ENCODE measurements at places on chromosomes 7 and 10. TPM values are rescaled to one million over a fixed set of nuclear protein-coding genes. Genes with fewer than 3 reads are reported as not detected.

- no peak for DNase-seq
These were observed 119.9 kb downstream of the CCNY start for GRCh38 chr10:35456153-35456720.

DNA sequence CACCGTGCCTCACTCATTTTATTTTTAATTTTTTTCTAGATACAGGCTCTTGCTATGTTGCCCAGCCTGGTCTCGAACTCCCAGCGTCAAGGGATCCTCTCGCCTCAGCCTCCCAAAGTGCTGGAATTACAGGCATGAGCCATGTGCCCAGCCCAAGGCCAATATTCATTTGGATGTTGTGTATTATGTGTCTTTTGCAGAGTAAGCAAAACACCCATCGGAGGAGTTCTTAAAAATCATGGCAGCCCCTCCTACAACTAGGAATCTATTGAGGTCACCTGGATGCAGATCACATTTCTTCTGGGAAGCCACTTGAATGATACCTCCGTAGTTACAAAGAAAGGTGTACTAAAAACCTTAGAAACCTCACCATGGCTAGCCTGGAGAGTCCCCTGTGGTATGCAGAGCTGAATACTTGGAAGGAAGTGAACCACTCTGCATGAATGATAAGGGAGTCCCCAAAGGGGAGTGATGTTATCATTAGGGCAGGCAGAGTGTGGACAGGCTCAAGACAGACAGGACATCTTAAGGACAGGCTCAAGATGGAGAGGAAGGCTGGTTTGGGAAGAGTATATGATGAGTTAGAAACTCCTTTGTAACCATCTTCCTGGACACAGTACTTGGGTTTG is 185.7 kb downstream of the TAX1BP1 start:
- DNase-seq: no peak

GRCh38 chr7:79652619-79653018 is 199.2 kb upstream of the MAGI2 start:
- DNase-seq: no peak

Gene PLEKHS1
- total RNA-seq: not detected

- peak; percentile 82 for DNase-seq
These were observed 45.7 kb downstream of the LYZL2 start for GRCh38 chr10:30583778-30584415.

GRCh38 chr7:16315280-16315679 is 106.1 kb downstream of the CRPPA start:
- DNase-seq: no peak

DNA sequence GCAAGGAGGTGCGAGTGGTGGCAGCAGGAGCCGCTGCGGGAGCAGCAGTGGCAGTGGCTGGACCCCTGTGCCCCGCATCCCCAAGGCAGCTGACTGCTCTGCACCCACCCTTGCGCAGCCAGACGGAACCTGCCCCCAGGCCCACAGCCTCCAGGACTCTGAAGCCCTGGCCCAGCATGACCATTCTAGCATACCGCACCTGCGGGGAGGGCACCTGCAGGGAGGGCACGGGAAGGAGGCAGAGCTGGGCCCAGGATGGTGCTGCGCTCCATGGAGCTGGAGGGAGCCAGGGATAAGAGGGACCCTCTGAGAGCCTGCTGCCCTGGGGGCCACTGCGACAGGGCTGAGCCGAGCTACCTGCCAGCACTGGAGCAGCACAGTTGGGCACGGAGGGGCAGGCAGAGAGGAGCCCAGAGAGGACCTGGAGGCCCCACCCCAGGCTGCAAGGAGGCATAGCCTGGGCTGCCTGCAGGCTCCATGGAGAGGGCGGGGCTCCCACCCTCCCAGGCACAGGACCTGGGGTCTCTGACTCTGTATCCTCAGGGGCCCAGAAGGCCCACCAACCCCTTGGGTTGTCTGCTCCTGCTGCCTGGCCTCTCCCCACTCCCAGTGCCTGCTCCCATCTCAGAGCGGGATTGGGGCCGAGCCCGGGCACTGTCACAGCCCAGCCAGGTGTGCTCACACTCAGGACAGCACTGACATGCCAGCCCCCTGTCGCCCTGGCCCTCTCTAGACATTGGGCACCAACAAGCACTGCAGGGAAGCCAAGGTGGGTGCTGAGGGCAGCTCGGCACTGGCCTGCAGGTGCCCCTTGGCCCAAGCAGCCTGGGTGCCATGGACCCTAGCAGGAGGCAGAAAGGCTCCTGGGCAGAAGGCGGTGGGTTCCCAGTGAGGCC is 87.6 kb downstream of the HTR7 start:
- no peak for DNase-seq

DNA sequence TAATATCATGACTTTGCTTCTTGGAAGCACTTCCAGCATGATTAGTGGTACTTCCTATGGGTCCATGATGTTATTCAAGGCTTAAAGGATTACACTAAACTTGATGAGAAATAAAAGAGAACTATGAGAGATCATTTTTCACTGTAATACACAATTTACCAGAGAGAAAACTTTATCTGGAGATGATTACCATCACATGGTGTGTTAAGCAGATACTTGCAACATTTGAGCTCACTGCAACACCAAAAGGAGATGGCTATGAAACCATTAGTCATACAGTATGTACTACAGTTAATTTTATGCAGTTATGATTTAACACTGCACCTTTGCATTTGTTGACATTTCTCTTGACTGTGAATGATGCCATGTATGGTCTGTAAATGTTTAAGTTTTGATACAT is 311.3 kb upstream of the AOAH start:
- no peak for DNase-seq

Measured in MCF 10A (cell line).